Right renal cortex interstitium (tissue), 3 donors: ENCODE measurements at places on chromosomes 2 and 18. TPM values are rescaled to one million over a fixed set of nuclear protein-coding genes. Genes with fewer than 3 reads are reported as not detected.

DNA sequence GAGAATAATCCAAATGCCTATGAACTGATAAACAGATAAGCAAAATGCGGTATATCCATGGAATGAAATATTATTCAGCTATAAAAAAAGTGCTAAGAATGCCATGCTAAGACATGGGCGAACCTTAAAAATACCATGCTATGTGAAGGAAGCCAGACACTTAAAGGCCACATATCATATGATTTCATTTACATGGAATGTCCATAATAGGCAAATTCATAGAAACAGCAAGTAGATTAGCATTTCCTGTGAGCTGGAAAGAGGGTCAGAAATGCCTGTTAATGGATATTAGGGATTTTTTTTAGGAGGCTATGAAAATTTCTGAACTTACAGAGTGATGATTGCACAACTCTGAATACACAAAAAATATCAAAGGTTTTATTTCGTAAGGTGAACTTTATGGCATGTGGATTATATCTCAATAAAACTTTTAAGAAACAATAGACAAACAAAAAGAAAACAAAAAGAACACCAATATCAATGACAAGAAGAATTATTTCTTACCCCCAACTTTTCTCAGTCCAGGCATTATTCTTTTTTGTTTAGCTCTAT, 1207.7 kb downstream of the SUCLG1 start:
- DNase-seq, result no peak

DNA sequence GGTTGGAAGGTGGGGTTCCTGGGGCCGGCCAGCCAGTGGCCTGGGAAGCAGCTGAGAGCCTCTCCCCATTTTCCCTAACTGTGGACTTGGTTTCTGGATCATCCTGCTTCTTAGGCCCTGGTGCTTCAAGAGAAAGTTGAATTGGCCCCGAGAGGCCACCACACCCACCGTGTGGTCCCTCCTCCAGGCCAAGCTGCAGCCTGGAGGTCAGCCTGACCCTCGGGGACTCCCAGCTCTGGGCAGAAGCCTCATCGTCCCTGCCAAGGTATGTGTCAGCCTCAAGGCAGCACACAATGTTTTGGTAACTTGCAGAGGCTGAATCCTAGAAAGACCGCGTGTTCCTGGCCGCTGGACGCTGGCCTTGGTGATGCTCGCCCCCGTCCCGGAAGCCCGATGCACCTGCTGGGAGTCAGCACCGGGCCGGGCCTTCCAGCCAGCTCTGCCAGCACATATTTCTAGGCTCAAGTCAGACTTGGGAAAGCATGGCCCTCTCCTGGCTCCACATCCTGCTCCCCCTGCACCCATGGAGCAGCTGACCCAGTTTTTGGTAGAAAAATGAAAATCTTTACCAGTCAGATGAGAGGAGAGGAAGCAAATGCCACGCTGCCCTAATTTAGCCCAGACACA, 72.6 kb downstream of the ACTR2 start:
- DNase-seq, result no peak

DNA sequence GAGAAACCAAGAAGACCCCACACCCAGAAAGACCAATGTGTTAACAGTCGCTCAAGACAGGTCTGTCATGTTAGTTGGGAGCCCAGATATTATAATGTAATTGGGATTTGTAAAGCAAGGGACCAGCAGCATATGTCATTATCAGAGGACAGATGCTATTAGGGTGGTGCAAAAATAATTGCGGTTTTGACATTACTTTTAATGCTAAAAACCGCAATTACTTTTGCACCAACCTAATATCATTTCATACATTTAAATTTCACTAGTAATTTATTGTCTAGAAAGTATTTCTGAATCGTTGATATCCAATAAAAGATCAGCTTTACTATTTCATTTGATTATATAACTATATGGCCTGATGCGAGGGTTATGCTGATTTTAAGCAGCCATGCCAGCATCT, 131.2 kb downstream of the TTN start:
- no peak for DNase-seq

DNA sequence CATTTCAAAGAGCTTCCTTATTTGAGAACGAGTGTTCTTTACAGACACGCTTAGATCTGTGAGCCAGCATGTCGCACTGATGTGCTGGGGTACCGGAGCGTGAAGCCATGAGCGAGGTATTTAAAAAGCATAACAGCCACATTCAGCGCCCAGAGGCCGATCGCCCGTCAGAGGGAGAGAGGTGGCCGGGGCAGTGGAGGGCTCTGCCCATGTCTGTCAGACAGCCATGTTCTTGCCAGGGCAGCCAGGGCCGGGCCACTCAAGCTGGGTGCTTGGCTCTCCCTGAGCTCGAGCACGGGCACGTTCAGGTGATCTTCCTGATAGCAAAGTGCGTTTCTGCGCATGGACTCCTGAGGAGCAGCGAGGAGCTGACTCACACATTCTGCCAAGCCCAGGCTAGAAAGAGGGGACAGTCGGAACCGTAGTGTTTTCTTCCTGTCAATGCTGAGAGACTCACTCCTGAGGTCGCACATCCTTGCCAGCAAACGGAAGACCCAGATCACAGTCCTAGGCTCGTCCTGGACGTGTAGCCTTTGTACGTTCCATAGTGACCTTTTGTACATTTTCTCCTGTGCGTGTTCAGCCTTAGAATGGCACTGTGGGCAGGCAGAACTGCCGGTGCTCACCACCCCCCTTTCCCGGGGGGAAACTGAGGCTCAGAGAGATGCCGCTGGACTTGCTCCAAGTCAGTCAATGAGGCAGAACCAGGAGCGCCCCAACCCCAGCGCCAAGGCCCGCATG, 100.7 kb downstream of the NFATC1 start:
- no peak for DNase-seq

GRCh38 chr2:235478609-235479008, 15.2 kb upstream of the AGAP1 start:
- DNase-seq, result no peak

DNA sequence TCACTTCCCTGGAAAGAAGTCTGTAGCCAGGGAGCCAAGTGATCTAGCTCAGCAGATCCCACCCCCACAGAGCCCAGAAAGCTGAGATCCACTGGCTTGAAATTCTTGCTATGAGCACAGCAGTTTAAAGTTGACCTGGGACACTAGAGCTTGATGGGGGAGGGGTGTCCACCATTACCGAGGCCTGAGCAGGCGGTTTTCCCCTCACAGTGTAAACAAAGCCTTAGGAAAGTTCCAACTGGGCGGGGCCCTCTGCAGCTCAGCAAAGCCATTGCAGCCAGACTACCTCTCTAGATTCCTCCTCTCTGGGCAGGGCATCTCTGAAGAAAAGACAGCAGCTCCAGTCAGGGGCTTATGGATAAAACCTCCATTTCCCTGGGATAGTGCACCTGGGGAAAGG, 887.2 kb upstream of the LRATD1 start:
- DNase-seq, result no peak

DNA sequence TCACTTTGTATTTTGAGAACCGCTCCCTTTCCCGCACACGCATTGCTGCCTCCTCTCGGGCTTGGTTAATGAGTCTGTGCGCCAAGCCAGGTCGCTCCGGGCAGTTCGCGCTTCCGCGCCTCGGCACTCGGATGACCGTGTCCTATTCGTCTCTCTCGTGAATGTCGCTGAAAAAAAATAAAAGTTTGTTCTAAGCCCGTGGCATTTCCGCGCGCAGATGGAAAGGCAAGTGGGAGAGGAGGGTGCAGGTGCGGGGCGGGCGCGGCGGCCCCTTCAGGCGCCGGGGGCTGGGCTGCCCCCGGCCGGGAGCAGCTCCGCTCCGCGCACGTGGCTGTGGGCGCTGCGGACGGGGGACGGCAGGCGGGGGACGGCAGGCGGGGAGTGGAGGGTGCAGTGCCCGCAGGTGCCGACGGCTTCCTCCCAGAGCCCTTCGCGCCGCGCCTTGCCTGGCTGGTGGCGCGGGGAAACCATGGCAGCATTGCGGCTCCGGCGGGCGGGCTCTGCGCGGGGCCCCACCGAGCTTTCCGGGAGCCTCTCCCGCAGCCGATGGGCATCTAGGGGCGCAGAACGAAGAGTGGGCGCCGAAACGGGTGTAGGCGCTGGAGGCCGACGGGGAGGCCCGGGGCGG, 159.6 kb upstream of the SIX2 start:
- DNase-seq, result no peak

DNA sequence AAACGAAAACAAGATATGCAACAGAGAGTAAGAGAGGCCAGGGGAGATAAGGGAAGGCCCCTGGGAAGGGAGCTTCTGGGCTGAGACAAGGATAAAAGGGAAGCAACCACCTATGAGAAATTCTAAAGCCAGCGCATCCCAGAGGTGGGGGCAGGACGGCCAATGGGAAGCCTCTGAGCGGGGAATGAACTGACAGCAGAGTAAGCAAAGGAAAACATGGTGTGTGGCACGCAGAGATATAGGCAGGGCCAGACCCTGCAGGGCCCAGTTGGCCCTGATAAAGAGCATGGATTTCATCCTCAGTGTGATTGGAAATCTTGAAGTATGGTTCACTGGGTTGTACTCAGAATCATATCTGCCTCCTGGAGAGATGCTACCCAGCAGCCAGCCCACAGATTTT, 78.7 kb downstream of the IRS1 start:
- DNase-seq, result no peak

DNA sequence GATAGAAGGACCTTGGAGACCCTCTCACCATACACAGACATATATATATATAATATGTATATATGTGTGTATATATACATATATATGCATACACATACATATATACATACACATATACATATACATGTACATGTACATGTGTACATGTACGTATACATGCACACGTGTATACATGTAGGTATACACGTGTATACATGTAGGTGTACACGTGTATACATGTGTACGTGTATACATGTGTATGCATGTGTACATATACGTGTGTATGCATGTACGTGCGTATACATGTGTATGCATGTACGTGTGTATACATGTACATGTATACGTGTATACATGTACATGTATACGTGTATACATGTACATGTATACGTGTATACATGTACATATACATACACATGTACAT, 54.5 kb downstream of the DPP10 start:
- no peak for DNase-seq

DNA sequence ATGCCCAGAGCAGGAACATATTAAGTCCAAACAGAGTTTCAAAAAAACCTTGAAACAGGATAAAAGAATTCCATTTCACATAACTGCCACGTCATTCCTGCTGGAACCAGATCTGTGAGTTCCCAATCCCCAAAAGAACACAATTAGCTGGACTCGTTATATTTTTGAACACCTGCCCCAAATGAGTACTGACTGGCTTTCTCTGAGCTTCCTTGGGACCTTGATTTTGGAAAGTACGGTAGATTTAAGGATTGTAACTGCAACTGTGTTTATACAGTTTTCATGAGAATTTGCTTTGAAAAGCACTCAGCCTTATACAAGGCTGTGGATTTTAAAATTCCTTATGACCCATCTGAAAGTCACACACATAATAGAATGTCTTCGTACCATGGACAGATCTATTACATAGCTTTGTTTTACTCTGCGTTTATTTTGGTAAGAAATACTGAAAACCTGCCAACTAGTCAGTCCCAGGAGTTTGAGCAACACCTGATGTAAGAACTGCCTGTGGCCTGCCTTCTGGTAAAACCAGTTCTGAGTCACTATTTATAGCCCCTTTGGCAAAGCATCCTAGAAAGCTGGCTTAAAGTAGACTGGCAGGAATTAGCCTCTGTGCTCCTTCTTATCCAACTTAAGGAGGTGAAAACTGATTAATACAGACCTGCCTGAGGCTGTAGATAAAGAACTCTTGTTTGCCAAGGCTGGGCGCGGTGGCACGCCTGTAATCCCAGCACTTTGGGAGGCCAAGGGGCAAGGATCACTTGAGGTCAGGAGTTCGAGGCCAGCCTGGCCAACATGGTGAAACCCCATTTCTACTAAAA, 48.1 kb downstream of the MERTK start:
- DNase-seq, result no peak

DNA sequence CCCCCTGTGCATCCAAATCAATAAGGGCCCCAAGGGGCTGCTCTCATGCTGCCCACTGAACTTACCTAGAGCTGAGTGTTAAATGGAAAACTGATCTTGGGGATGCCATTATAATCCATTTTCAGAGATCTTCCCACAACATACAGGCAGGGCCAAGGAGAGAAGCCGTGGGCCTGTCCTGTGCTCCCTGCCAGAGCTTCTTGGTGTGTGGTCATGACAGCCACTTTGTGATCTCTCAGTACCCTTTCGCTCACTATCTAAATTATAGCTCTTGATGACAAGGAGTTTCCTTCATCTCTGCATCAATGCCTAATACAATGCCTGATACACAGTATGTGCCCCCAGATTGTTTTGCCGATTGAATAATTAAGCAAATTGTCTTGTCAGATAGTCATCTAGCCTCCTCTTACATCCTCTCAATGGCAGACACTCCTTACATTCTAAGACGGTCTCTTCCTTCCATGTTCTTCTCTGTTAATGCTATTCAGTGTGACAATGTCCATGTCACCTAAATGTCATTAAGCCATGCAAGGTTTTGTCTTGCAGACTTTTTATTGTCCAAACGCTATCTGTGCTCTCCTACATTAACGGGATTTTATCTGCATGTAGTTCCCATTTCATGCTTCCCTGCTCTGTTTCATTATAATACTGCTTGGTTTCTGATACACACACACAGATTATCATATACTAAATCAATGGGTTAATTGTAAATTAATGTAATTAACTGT, 5.9 kb downstream of the CSRNP3 start:
- DNase-seq, result no peak

DNA sequence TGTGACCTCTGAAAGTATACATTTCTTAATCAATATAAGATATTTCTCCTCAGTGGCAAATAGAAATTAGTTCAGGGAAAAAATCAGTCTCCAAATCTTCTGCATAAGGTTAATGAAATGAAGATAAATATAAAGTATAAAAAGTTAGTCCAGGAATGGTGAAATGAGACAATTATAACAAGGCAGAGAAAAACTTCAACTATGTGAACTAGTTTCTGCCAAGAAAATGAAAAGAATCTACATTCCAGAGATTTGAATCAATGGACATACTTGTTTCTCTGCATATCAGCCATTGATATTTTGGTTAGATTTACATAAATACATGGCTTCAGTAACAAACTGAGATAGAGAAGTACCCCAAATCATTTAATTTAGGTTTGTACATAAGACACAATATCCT, 249.0 kb downstream of the EXOC6B start:
- DNase-seq, result no peak

GRCh38 chr18:29226213-29226612, 1049.3 kb upstream of the CDH2 start:
- DNase-seq, result no peak

DNA sequence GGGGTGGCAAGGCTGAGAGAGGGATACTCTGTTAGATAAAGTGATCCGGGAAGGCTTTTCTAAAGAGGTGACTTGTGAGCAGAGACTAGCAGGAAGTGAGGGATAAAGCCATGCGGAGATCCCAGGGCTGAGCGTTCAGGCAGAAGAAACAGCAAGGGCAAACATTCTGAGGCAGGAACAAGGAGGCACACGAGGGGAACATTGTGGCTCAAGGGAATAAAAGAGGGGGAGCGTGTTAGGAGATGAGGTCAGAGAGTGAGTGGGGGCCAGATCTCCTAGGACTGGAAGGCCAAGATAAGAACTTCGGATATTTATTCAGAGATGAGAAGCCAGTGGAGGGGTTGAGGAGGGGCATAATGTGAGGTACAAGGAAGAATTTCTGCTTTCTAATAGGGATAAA, 67.1 kb downstream of the ACTR2 start:
- no peak for DNase-seq

GRCh38 chr2:118843483-118844132, 3.8 kb downstream of the EN1 start:
- no peak for DNase-seq

The ABCG5 gene
- polyA plus RNA-seq, result 0.31 TPM

The ELOA2 gene
- polyA plus RNA-seq, result not detected

The ITGA4 gene
- 34.2 TPM for polyA plus RNA-seq

The XDH gene
- 0.03 TPM for polyA plus RNA-seq

The SUCLG1 gene
- polyA plus RNA-seq, result 208 TPM

The MEP1B gene
- polyA plus RNA-seq, result not detected
